ENCODE measurements at places on chromosomes 2 and 18.
A peak's percentile ranks its signal among the peaks of the same experiment; 100 is the strongest.

DNA sequence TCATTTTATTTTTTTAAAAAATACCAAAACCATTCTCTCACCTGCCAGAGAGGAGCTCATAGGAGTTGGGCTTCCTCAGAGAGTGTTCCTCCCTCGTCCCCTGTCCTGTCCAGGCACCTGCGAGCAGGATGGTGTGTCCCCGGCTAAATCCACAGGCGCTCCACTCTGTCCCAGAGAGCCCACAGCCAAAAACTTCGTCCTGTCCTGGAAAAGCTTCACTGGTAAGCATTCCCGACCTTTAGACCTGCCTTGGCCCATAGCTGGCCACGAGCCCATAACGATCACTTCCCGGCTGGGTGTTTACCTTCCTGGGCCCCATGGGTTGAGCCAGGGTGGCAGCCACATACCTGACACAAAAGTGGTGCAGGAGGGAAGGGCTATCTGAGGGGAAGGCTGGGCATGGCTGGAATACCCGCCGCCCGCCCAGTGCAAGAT is at the start of gene NGEF:
Gene NGEF (minus strand): TSS at position 230 of the 435 bp plus-strand sequence. CDS start 38,366 bp downstream, outside the sequence.
- no peak for DNase-seq

GRCh38 chr2:112841295-112842044 is 4.9 kb upstream of the IL1B start:
- no peak for DNase-seq

GRCh38 chr18:657311-658000 is at the start of gene TYMS:
TSS of gene TYMS (plus strand) at chr18:657653. CDS start at chr18:657743, 90 bp downstream.
- peak; percentile 59 for DNase-seq

DNA sequence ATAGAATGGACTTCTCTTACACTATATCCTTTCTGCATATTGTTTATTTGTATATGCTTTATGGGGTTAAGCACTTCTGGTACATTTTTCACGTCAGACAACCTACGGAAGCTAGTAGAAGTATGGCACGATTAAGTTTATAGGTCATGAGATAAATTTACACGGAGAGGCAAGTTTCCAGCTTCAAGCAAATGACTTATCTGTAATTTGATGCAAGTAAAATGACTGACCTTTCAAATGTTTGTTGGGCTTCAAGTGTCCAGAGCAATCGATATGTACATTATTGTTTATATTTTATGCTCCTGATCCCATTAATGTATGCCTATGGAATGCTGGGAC is 97.5 kb upstream of the EFEMP1 start:
- DNase-seq: no peak

GRCh38 chr2:148645539-148646230 is 1.1 kb downstream of the EPC2 start:
- peak; percentile 20 for DNase-seq

DNA sequence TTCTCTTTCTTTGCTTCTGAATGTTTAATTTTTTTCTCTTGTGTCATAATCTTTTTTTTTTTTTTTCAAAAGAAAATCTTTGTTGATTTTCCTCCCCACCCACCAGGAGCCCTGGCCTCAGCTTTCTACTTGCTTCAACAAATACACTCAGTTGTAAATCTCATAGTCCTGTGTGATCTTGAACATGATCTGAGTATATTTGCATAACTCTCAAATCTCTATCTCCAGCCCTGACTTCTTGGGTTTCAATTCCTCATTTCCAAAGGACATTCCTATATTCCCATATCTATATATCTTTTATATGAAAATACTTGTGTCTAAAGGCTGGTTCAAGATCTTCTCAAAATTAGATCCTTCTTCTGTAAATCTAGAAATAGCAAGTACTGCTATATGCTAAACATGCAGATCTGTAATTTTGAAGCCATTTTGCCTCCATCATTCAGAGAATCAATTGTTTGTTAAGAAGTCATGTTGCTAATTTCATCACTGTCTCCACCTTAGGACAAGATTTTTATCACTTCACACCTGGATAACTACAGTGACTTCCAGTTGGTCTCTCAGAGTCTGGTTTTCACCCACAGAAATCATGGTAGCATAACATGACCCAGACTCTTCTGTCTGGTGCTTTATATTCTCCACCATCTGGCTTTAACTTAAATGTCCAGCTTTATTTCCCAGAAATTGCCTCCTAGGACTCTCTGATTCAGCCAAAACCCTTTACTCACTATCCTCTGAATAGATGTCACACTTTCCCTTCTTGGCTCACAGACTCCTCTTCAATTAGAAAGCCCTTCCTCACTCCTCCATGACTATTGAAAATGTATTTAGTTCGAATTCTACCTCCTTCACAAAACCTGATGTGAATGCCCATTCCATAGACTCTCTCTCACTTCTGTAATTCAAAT is 98.1 kb downstream of the ZEB2 start:
- DNase-seq: no peak

- no peak for DNase-seq
Observed at GRCh38 chr2:208093128-208093527, 31.2 kb downstream of the CRYGD start.

All from NCI-H1105 (cell line).